ENCODE measurements at places on chromosomes 13 and 19.

GRCh38 chr13:75258159-75258782 is 223.7 kb downstream of the TBC1D4 start:
- no peak for DNase-seq

DNA sequence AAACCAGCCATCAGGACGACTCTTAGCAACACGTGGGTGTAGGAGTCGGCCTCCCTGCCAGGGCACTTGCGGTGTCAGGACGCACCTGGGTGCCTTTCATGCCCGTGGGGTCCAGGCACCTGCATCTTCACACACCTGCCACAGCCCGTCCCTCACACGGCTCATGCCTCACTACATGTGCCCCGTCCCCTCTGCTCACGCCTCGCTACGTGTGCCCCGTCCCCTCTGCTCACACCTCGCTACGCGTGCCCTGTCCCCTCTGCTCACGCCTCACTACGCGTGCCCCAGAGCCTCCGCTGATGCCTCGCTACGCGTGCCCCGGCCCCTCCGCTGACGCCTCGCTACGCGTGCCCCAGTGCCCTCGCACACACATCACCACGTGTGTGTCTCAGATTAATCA is 58.0 kb upstream of the F7 start:
- DNase-seq, result no peak

DNA sequence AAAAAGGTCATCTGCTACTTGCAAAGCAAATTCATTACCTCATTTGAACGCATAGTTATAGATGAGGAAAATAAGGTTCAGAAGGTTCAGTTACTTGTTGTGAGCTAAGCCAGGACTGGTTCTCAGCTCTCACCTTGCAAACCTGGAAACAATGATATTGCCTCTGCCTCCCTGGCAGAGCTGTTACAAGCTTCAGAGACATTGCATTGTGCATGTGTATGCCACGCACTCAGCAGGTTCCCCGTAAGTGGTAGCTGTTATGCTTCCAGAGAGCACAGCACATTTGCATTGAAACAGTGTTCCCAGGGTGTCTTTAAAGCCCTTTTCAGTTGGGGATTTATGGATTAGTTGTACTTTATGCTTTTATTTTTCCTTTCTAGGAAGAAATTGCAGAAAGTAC is 80.6 kb downstream of the DGKH start:
- no peak for DNase-seq

GRCh38 chr19:11984986-11985385 is 20.1 kb downstream of the ZNF763 start:
- DNase-seq, result no peak

- DNase-seq, result no peak
Measured at GRCh38 chr13:100917011-100917410, 242.4 kb upstream of the TMTC4 start.

Measured in stimulated activated CD4-positive, alpha-beta T cell treated with anti-CD3 and anti-CD28 coated beads, TNF-alpha, amount 100 ng/mL, for 24 hours (primary cell).